ENCODE measurements at places on chromosomes 5 and 9.

DNA sequence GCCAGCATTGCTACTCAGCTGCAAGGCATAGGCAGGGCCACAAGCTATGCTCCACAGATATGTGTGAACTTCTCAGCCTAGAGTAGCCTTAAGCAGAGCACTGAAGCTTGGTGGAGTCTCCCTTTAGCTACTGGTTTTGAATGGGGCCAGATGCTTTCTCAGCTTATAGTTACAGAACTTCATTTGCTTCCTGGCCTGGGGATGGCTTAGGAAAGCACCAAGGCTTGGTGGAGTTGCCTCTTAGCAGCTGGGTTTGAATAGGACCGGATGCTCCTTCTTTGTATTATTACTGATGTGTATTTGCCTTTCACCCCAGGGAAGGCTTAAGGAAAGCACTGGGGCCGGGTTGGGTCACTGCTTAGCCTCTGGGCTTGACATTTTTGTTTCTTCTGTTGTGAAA lies 497.8 kb upstream of the SEMA6A start:
- no peak for DNase-seq

- DNase-seq, result no peak
These were observed 22.2 kb downstream of the SHB start for GRCh38 chr9:38046661-38047300.

DNA sequence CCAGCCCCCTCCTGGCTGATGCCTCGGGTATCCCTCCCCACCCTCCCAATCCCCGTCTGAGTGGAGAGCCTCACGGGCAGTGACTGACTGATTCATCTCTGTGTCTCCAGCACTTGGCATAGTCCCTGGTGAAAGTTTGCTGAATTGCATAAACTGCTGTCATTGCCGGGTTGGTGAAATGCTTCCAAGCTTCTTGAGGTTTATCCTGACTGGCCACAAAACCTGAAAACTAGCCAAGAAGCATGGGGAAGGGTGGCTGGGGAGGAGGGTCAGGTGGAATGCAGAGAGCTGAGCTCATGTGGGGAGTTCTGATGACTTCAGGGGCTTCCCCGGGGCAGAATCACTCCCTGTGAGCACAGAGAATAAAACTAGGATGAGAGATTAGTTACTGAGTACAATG lies 56.9 kb upstream of the GGTA1 start:
- DNase-seq, result no peak

GRCh38 chr9:5563886-5564285 lies 53.6 kb downstream of the PDCD1LG2 start:
- DNase-seq, result no peak

DNA sequence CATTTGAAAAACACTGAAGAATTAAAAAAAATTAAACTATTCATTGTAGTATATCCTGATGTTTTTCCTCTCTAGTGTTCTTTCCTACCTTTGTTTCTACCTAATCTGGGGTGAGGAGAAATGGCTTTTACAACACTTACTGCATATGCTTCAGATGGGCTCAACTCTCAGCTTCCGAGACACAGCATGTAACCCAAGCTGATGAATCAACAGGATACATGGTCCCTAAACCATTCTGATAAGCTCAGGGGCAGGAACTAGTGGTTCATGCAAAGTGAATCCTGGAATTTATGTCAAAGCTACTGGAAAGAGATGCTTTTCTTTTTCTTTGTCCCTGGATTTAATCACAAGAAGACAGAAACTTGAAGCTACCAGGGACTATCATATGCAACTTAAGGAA lies 672.5 kb upstream of the RORB start:
- DNase-seq, result no peak

DNA sequence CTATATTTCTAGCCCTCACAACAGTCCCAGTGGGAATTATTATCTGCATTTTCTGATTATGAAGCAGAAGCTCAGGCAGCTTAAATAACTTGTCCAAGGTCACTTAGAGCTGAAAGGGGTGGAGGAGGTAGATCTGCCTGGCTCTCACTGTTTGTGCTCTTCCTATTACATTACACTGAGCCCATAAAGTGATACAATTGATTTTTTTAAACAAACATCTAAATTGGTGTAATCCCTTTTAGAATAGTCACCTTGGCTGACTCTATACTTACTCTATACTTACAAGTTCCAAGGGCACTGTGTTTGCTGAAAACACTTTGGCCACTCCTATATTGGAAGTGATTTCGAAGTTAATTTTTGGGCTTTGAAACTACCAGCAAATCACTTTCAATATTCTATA lies 144.7 kb downstream of the APBA1 start:
- no peak for DNase-seq

GRCh38 chr9:114701988-114702387 lies 20.0 kb upstream of the TEX48 start:
- DNase-seq, result no peak

DNA sequence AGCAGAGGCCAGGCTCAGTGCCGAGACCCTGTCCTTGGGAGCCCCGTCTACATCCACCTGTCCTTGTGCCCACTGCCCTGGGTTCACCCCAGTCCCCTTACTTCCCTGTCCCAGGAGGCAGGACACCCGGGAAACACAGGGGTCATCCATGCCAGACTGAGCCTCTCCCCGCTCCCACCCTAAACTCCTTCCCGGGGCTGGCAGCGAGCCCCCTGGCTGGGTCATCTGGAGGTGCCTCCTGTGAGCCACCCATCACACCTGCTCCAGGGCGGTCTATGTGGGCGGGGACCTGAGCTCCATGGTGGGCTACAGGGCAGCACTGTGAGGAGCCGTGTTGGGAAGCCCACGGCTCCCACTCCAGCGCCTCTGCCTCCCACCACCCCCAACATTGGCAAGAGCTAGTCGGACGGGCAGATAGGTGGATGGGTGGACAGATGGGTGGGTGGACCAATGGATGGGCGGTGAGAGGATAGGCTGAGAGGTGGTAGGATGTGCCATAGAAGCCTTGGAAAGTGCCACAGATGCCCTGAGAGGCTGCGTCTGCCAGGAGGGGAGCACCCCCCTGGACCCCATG lies 42.5 kb upstream of the RXRA start:
- no peak for DNase-seq

GRCh38 chr9:2299843-2300205 lies 284.7 kb downstream of the SMARCA2 start:
- no peak for DNase-seq

DNA sequence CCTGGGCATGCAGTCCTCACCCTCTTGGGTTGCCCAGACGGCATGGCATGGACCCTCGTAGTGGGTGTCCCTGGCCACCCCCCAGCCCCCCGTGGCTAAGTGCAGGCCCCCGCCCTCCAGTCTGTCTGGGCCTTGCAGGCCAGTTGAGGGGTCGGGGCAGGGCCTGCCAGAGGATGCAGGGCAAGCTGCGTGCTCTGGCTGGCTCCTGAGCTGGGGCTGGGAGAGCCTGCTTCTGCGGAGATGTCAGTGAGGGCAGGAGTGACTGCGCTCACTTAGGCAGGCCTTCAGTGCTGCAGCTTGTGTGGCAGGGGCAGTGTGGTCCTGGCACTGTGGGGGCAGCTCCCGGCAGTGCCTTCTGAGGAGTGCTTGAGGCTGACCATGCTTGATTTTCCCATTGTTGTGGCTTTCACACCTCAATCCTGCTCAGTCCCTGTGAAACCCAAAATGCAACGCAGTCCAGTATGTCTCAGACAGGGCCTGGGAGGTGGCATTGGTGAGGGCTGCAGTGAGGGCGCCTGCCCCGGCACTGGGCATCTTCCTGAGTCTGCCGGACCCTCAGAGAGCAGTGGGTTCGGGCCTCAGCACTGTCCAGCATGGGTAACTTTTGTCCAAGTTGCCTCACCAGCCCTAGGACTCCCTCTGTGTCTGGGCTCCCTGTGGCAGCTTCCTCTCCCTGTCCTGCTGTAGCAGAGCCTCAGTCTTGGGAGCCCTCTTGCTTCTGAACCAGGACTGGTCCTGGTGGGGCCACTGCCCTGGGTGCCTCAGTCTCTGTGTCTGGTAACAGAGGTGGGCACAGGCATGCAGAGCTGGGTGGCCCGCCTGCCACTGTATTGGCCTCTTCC lies 93.0 kb downstream of the PHF2 start:
- no peak for DNase-seq

DNA sequence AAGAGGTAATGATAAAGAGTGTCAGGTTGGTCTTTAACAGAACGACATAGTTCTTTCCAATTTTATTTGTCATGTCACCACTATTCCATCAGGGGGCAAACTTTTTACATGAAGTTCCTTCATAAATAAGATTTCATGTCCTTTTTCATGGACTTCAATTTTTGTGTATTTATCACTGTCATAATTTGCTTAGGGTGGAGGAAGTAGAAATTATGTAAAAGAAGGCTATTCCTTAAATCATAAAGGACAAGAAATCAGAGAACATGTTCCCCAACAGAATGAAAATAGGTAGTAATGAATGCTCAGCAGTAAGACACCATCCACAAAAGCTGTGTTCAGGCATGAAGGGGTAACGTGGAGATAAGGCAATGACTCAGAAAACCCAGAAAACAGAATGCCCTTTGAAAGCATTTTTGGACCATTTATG lies 72.7 kb downstream of the ZFAND5 start:
- no peak for DNase-seq

DNA sequence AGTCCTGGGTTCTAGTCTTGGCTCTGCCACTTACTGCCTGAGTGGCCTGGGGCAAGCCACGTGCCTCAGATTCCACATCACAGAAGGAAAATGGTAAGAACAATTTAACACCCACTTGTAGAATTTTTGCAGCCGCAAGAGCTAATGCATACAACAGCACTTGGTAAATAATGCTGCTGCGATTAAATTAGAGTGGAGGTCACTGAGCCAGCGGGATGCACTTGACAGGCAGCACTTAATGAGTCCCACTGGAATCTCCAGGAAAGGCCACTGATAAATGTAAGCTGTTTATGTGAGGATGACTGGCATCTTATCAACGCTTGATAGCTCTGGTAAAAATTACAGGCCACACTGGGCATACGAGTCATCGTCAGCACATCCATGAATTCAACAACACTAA lies 59.4 kb upstream of the UBTD2 start:
- no peak for DNase-seq

DNA sequence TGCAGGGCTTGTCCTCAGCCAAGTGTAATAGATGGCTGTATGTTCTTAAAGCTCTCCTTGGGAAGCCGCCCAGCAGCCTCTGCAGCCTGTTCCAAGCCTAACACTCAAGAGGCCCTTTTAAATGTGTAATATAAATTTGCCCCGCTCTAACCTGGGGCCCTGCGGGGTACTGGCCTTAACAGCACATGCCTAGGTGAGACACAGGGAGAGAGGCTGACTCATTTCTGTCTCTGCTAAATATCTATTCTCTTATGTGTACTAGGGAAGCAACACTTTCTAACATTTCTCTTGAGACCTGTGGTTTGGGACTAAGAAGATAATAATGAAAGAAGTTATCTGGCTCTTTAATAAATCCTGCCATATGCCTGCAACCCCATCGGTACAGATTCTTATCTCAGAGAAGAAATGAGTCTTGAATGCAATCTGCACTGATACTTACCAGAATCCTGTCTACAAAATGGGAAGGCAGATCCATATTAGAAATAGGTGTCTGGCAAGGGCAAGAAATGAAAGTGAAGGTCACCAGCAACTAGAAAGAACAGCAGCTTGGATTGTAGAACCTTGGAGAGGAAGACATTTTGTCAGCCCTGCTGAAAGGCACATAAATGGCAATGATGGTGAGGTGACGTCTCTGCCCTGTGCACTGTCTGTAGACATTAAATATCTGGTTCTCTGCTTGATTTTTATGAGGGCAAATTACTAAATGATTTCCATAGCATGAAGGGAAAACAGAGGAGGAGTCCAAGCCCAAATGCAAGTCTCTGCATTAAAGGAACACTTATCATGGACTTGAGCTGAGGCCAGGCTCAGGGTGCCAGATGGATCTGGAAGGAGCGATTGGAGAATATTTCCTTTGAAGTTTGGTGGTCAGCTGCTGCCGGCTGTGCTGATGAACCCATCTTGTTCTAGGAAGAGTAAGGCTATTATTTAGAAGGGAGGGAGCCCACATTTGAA lies 14.5 kb upstream of the TGFBI start:
- no peak for DNase-seq

- DNase-seq, result no peak
These were observed 12.2 kb downstream of the ERGIC1 start for GRCh38 chr5:172846249-172846648.

DNA sequence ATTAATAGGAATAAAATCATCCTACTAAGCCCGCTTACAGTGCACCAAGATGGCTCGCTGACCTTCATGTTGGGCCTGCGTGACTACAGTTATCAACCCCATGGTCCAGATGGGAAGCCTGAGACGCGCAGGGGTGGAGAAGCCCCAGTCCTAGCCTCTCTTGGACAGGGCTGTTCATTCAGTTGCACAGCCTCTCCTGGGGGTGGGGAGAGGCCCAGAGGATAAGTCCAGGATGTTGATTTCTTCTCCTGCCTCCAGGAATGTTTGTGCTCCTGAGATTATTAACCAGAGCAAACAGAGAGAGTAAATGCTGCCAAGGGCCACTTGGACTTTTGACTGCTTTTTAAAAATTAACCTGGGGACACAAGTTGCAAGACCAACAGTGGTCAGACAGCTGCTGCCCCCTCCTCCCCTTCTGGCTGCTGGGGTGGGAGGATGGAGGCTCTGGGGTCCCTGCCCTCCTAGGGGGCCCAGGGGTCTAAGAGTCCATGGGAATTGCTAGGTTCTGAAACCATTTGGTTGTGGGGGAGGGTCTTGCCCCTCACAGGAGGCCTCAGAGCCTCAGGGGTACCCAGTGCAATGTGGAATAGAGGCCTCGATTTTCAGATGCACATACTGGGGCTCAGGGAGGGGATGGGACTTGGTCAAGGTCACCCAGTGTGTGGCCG lies 2.8 kb upstream of the AMBP start:
- no peak for DNase-seq

All from effector memory CD4-positive, alpha-beta T cell (primary cell).